ENCODE measurements at places on chromosomes 3 and 15.

- DNase-seq: no peak
Measured at GRCh38 chr3:126416943-126417342, 22.2 kb downstream of the CFAP100 start.

- no peak for DNase-seq
Measured at GRCh38 chr3:149369991-149370866, 7.2 kb downstream of the TM4SF1 start.

GRCh38 chr15:28252831-28253230, 69.1 kb downstream of the HERC2 start:
- DNase-seq: no peak

GRCh38 chr15:74614744-74615507, 710 bp upstream of the CLK3 start:
- DNase-seq: peak; percentile 86

GRCh38 chr15:71379893-71380292, 264.6 kb downstream of the THSD4 start:
- DNase-seq: no peak

- DNase-seq: no peak
Measured at GRCh38 chr3:115932807-115933206, 309.5 kb downstream of the GAP43 start.

GRCh38 chr3:182325213-182325950, 467.9 kb upstream of the ATP11B start:
- no peak for DNase-seq

- no peak for DNase-seq
Measured at GRCh38 chr15:91909574-91909973, 56.1 kb downstream of the SLCO3A1 start.

DNA sequence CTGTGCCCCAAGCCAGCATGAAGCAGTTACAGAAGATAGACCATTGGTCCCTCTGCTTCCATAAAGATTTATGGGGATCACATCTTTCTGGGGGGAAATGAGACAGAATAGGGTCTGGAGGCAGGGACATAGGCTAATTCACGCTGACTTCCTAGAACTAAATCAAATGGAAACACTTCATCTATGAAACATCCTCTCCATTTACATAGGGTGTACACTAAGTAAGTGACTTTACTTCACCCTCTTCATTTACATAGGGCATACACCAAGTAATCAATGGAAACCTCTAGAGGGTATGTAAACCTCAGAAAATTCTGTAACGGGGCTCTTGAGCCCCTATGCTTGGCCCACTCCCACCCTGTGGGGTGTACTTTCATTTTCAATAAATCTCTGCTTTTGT, 10.1 kb downstream of the LINS1 start:
- no peak for DNase-seq

GRCh38 chr3:124532071-124532470, 198.2 kb upstream of the UMPS start:
- no peak for DNase-seq

DNA sequence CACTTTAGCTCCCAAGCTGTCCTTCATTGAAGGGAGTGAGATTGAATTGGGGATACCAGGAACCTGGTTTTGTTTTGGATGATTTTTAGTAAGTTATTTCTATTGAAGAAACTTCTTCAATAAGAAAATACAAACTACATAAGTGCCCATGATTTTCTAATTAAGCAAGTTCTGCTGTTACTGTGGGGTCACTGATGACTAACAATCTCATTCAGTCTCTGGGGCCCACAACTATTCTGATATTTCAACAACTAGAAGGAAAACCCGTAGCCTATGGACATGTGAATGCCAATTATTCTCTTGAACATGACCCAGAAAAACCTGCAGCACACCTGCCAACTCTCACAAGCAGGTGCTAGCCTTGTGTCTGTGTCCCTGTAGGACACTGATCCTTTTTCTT, 184.6 kb downstream of the DCLK3 start:
- DNase-seq: no peak

DNA sequence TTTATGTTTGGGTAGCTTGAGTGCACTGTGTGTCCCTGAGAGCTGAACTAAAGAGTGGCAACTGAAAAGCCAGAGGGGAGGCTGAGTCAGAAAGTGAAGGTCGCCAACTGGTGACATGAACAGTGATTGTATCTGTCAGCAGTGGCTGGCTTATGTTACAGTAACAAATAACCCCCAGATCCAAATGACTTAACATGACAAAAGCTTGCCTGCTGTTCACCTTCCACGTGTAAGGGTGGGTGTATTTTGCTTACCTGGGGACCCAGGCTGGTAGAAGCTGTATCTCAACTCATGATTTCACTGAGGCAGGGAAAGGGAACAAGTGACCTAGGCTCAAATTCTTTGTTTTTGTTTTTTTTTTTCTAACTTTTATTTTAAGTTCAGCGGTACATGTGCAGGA, 147.3 kb downstream of the THSD4 start:
- DNase-seq: no peak

DNA sequence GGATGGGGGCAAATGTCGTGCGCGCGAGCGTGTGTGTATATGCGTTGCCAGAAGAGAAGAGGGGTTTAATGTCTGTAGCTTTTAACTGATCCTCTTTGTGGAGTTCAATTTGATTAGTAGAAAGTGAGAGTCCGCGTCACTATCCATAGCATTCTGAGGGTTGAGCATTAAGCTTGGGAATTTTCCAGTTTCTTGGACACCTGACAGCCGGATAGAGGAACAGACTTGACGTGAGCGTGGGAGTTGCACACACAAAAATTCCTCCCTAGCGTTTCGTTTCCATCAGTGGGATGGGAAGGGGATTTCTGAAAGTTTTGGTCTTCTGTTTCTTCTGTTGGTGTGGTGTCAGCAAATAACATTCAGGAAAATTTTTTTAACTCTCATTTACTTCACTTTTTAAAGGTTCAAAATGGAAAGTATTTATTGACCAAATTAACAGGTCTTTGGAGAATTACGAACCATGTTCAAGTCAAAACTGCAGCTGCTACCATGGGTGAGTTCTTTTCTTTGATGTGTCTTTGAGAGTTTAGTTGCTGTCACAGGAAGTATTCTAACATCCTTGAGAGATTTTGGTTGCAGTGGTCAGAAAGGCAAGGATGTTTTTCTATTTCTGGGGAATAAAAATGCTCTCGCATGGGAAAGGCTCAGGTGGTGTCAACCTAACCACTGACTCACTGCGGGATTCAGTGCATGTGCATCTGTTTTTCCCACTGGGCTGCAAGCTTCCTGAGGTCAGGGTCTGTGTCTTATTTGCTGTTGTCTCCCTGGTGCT, 841 bp downstream of the POGLUT1 start:
- no peak for DNase-seq

DNA sequence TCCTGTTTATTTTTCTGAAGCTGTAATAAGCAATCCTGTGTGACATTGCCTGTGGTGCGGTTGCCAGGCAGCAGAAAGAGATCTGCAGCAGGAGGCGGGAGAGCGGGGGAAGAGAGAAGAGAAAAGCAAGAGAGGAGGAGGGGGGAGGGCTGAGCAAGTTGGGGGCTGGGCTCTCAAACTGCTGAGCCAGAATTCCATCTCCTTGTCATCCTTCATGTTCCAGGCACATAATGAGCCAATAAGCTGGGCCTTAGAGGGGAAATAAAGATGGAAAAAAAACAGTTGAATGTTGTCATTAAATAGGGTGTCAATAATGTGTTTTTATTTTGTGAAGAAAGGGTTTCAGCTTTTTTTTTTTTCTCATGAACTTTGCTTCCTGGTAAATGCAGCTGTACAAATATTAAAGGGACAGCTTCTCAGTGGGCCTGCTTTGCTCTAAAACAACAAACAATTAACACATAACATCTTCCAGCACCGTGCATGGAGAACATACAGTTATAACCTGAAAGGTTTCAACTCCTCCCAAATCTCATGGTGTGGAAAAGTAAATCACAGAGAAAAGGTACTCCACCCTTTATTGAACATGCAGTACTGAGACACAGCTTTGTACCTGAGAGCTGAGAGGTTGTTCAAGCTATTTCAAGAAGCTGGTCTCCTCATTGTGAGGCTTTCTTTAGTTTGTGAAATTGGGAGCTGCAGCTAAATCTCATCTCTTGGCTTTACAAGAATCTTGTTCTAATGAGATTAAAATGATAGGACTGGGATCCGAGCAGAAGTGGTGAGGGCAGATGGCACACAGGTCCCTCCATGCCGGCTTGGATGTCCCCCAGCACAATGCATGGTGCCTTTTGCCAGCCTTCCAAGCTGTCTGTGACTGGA, 451.1 kb upstream of the KCNMB2 start:
- DNase-seq: peak; percentile 69

- peak; percentile 54 for DNase-seq
Measured at GRCh38 chr3:134473868-134474546, 11.8 kb downstream of the ANAPC13 start.

GRCh38 chr15:101542306-101543025, 53.0 kb upstream of the PCSK6 start:
- DNase-seq: no peak

- no peak for DNase-seq
Measured at GRCh38 chr3:38662544-38662943, 13.1 kb upstream of the SCN5A start.

- no peak for DNase-seq
Measured at GRCh38 chr3:127689266-127689860, 16.6 kb downstream of the ABTB1 start.

GRCh38 chr3:152245498-152246170, 23.1 kb upstream of the MBNL1 start:
- DNase-seq: no peak

DNA sequence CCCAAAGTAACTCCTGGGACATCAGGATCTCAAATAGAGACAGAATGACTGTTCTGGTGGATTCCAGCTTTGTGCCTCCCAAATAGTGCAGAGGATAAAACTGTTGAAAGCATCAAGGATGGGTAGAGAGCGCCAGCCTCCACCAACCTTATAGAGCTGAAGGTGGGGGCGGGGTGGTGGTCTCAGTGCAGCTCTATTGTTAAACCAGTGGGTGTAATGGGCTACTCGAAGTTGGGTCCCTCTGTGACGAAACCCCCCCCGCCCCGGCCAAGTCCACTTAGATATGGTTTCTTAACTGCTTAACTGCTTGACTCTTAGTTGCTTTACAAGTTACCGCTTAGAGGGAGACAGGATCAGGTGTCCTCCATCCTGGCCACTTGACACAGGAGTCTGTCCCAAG, 22.7 kb downstream of the DHX30 start:
- no peak for DNase-seq

- no peak for DNase-seq
Measured at GRCh38 chr15:36447373-36447772, 132.1 kb upstream of the CDIN1 start.

GRCh38 chr3:113111011-113111707, 100.2 kb upstream of the BOC start:
- no peak for DNase-seq

GRCh38 chr15:96716075-96716474, 385.6 kb downstream of the NR2F2 start:
- no peak for DNase-seq

DNA sequence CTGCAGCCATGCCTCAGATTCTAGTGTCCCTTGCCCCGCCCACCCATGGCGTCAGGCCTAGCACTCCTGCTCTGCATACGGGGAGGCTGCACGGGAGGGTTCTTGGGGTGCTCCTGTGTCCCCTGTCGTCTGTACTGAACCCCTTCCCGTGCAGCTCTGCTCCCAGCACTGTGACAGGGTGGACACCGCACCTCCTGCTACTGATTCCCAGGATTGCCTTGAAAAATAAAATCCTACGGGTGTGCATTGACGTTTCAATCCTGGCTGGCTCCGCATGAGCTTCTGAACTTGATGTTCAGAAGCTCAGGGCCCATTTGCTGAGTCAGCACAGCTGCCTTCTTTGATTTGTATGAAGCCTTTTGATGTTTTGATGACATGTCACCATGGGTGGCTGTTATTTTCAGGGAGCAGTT, 176.4 kb downstream of the APBA2 start:
- DNase-seq: no peak

- DNase-seq: no peak
Measured at GRCh38 chr15:101070502-101071273, 151.5 kb downstream of the LRRK1 start.

- DNase-seq: no peak
Measured at GRCh38 chr3:2908693-2909351, 201.4 kb downstream of the IL5RA start.

DNA sequence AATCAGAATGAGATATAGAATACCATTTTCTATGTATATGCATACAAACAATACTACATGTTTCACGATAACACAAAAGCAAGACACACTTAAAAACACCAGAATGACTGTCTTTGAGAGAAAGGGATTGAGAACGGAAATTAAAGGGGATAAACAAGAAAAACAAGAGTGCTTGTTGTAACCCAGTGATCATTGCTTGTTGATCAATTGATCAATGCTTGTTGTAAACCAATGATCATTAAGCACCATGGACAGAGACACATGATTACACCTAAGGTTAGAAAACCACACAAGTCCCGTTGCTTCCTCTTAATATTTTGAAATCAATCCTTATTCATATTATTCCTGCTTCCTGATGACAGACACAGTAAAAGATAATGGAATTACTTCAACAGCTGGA, 1.1 kb upstream of the OR4F15 start:
- DNase-seq: no peak

DNA sequence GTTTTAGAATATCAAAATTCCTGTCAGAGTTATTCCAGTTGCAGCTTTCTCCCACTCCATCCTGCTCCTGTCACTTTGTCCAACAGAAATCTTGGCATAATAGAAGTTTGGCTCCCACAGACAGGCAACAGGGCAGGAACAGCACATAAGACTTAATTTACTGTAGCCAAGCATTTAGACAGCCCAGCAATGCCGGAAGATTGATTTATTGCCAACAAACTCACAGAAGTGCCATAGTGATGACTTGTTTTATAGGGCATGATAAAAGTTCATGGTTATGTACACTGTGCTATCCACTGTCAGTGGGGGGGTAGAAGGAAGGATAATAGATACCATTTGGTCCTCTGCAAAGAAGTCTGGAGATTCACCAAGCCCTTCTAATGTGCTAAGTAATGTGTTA, 98.3 kb upstream of the CBLB start:
- DNase-seq: no peak

DNA sequence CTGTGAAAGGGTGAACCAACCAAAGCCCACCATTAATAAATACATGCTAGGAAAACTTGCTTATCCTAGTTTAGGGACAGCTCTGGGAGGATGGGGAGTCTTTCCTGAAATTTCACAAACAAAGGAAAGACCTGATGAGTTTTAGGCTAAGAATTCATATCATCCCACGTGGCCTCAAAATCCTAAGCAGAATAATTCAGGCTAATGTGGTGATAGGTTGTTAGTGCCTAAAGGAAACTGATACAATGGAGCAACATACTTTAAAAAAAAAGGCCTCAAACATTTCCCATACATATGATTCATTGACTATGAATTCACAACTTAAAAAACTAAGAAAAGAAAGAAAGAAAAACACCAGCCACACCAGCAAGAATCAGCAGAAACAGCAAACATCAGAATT, 126.9 kb upstream of the CNTN4 start:
- no peak for DNase-seq

GRCh38 chr3:9686050-9686550, 17.5 kb upstream of the CPNE9 start:
- DNase-seq: no peak

- no peak for DNase-seq
Measured at GRCh38 chr3:51874889-51875288, 512 bp downstream of the IQCF5 start.

DNA sequence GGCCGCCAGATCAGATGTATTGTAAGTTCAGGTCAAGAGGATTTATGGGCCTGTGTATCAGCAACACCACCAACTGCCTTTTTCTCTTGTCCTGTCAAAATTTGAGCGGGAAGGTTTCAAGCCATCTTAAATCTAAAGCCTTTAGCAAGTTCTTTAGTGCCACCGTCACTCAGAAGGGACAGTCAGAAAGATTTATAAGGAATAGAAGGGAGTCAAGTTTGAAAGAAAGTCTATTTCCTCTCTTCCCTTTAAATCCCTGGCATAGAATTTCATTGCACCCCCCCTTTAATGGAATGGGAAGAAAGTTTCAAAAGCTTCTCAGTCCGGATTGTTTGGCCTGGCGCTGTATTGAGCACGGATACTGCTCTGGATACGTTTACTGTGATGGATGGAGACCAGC, 359.4 kb downstream of the FEZF2 start:
- DNase-seq: peak; percentile 20

Measured in right kidney (tissue), 9 donors.